Heart left ventricle (tissue), 16 donors: ENCODE measurements at places on chromosomes 5 and 9. TPM values are rescaled to one million over a fixed set of nuclear protein-coding genes. Genes with fewer than 3 reads are reported as not detected.

GRCh38 chr5:160342413-160342941 is 27.9 kb downstream of the C1QTNF2 start:
- no peak for DNase-seq

GRCh38 chr5:181124526-181124925 is 6.4 kb downstream of the OR2V1 start:
- no peak for DNase-seq

- peak; percentile 69 for DNase-seq
These were observed 10.5 kb upstream of the IRF1 start for GRCh38 chr5:132500931-132501628.

DNA sequence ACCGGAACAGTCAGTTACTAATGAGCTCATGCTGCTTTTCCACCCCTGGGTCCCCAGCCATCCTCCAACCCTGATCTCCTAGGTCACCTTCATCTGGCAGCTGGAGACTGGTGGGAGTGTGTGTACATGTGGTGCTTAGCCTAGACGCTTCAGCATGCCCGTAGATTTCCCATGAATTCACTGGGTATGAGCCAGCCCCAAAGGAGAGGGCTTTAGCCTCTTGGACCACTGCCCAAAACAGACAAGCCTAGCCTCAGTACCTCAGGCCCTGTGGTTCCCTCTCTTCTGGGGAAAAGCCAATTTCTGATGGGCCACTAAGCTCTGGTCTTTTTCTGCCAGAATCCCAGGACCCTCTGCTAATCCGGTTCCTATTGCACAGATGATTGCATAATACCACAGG is 48.0 kb upstream of the ASTN2 start:
- no peak for DNase-seq

PITX1 gene
- total RNA-seq = not detected

ENTPD2 gene
- total RNA-seq = 1.1 TPM

DNA sequence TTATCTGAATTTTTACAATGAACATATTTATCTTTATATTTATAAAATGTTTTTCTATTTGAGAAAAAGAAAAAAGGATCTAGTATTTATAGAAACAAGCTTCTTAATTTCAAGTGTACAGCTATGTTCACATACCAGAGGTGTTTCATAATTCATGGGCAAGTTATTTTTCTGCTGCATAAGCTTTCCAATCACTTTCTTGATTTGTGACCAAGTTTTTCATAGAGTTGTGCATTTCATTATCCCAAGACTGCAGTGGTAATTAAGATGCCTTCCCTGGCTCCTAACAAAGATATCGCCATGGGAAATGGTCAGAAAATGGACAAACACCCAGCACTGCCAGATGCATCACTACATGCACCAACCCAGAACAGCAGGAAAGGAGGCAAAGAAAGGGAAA is 124.6 kb downstream of the GNAQ start:
- DNase-seq = no peak

- no peak for DNase-seq
These were observed 6.2 kb downstream of the TENT4A start for GRCh38 chr5:6719417-6719816.
